ENCODE measurements at places on chromosomes 16 and 17. TPM values are rescaled to one million over a fixed set of nuclear protein-coding genes. Genes with fewer than 3 reads are reported as not detected.

CACNG4 gene
- total RNA-seq, result 1.2 TPM

CHST4 gene
- total RNA-seq, result not detected

RCVRN gene
- not detected for total RNA-seq

AANAT gene
- not detected for total RNA-seq

HSD11B2 gene
- total RNA-seq, result 0.34 TPM

CACNG3 gene
- not detected for total RNA-seq

NXPH3 gene
- 1.1 TPM for total RNA-seq

OSGIN1 gene
- total RNA-seq, result 3.1 TPM
